ENCODE measurements at places on chromosomes 3 and 15.

DNA sequence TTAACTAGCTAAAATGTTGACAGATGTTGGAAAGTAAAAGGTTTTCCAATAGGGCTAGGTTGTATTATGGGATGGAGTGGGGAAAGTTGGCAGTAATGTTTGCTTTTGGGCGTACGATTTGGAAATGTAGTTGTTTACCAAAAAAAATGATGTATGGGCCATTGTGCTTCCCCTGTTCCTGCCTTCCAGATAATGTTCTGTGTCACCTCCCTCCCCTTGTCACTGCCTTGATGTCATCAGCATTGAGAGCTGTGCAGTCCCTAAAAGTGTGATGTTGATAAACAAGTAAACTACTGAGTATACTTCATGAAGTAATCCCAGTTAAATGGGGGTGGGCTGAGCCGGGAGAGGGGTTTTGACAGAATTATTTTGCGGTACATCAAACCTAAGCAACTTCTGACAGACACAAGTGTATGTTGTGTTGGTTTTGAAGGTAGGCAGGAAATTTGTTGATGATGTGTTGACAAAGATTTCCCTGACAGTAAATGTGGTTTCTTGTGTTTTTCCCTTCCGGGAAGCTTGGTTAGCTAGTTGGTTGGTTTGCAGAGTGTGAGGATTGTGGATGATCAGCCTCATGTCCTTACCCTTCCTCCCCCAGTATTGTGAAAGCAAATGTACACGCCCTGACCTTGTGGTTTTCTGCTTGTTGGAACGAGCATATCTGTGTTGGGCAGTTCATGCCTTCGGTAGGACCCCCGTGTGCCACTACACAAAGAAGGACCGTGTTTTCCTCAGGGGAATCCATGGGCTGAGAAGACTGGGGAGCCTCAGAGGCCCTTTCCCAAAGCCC, 87.3 kb downstream of the PGPEP1L start:
- peak overlapping the region; percentile 38 for H3K27ac ChIP-seq
- H3K27me3 ChIP-seq: no peaks in the 10 kb centered on the region
- H3K4me1 ChIP-seq: peaks cover 4% of the 10 kb centered on the region
- H3K36me3 ChIP-seq: peaks cover 58% of the 10 kb centered on the region
- no peak overlapping the region for H3K4me3 ChIP-seq

DNA sequence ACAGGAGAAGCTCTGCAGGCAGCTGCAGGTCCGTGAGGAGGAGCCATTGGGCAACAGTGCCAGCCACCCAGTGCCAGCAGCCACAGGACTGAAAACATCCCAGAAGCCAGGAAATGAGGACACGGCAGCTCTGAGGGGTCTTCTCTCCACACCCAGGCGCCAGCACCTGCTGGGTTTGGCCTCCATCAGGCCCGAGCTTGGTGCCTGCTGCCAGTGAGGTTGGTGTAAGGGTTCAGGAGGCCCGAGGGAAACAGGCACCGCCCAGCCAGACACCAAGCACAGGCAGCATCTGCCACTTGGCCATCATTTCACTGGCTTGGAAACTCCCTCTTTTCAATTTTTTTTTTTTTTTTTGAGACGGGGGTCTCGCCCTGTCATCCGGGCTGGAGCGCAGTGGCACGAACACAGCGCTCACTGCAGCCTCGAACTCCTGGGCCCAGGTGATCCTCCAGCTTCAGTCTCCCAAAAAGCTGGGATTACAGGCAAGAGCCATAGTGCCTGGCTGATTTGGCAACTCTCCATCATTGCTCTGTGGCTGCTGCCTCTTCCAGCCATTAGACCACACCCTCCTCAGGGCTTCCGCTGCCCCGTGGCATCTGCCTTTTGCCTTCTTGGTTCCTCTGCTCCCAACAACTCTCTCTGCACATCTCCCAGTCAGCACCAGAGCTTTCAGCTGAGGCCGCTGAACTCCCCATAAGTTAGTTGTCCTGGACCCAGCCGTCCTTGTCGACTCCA, 1.5 kb upstream of the ITIH3 start:
- no peak overlapping the region for H3K4me3 ChIP-seq
- no peaks in the 10 kb centered on the region for H3K27me3 ChIP-seq
- no peaks in the 10 kb centered on the region for H3K36me3 ChIP-seq
- no peak overlapping the region for H3K27ac ChIP-seq

- no peak overlapping the region for H3K27ac ChIP-seq
- no peak for DNase-seq
- H3K4me3 ChIP-seq: no peak overlapping the region
- no peaks in the 10 kb centered on the region for H3K27me3 ChIP-seq
These were observed 609.0 kb downstream of the MECOM start for GRCh38 chr3:169054471-169054870.

- peak within 1 kb of the TSS; percentile 69 for H3K27ac ChIP-seq
- H3K27me3 ChIP-seq: no peaks in the 10 kb centered on the region
- no peaks in the 10 kb centered on the region for H3K36me3 ChIP-seq
- peaks cover 5% of the 10 kb centered on the region for H3K4me1 ChIP-seq
- peak within 1 kb of the TSS; percentile 95 for H3K4me3 ChIP-seq
These were observed at the start of gene MRPS25 for GRCh38 chr3:15064835-15065549. Gene MRPS25 (minus strand): TSS chr3:15065315. CDS start chr3:15065194, 121 bp downstream.

DNA sequence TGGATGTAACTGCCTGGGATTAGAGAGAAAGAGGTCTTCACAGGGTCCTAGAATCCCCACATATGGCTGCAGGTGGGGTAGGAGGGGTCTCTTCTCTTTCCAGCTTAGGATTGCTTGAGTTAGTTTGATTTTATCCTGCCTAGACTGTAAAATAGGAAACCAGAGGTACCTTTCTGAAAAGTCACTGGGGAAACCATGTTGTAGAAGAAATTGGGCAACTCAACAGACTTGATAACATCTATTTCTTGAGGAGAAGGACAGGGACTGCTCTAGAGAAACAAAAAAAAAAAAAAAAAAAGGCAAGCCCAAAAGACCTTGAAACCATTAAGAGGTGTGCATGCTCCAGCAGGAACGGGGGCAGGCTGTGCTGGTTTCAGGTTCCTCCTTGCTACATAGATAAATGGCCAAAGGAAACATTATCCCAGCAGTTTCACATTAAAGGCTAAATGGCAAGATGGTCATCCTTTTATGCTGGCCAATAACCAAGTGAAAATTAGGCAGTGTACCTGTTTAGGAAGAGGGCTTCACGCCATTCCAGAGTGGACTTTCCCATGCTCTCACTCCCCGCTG, 116.1 kb downstream of the ALDH1A2 start:
- H3K4me3 ChIP-seq: no peak overlapping the region
- no peak for DNase-seq
- no peak overlapping the region for H3K27ac ChIP-seq
- H3K4me1 ChIP-seq: peaks cover 2% of the 10 kb centered on the region
- no peaks in the 10 kb centered on the region for H3K36me3 ChIP-seq
- H3K27me3 ChIP-seq: no peaks in the 10 kb centered on the region

Measured in ascending aorta (tissue), 2 donors.